ENCODE measurements at places on chromosomes 12 and 14.

GRCh38 chr14:55160989-55161388 is 30.4 kb downstream of the DLGAP5 start:
- DNase-seq, result no peak

DNA sequence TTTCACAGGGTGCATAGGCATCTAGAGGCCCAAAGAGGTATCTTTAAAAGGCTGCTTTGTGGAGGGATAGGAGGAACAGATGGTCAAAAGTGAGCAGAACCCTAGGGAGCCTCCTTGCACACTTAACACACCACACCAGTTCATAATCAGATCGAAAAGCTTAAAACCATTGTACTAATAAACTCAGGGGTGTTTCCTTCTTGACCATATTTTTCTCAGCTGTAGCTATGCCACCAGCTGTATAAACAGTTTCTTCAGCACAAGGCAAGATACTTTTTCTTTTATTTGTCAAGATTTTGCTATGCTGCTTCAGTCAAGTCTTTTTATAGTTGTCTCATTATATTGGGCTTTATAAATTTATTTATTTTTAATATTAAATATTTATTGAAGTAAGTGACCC is 88.7 kb downstream of the RIC8B start:
- DNase-seq, result no peak

- DNase-seq, result no peak
Measured at GRCh38 chr14:78240567-78240966, 70.4 kb downstream of the NRXN3 start.

GRCh38 chr12:10404798-10405197 is 4.8 kb downstream of the KLRC4 start:
- no peak for DNase-seq

DNA sequence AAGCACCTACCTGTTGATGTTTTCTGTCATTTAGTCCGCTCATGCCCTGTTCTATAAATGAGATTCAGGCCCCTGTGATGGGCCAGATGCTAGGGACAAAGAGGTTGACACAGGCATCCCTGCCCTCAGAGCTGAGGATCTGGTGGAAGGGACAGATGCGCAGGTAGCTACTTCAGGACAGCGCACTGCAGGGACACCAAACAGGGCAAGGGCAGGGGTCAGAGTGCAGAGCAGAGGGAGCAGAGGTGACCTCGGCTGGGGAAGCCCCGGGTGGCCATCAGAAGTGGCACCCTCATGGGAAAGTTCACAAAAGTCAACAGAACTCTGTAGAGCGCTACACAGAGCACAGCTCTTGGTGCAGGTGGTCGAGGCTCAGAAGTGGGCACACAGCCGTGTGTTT is 5.6 kb upstream of the PNMA1 start:
- no peak for DNase-seq

DNA sequence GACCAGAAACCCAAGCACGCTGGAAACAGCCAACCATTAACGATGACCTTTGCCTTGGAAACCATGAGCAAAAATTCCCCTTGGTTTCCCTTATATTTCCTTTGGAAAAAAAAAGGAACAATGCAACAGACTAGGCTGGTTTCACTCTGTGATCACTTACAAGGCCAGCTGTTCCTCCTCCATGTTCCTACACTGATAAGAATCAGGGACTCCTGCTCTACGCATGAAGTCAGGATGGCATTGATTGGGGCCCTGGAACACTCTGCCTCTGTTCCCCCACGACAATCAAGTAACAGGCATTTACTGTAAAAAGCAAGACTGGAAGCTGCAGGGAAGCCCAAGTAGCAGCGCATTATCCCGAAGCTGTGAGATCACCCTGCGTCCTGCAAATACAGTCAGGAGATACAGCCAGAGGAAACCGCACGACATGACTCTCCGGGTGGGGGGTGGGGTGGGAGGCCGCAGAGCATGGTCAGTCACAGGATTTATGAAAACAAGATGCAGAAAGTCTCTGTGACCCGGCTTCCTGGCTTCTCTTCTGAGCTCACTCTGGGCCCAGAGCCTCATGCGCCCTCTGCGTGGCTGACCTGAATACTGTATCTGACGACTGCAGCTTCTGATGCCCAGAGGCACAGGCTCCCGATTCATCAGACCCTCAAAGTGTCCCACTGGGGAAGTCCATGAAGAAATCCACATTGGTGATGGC is 31.1 kb downstream of the SSH1 start:
- no peak for DNase-seq

DNA sequence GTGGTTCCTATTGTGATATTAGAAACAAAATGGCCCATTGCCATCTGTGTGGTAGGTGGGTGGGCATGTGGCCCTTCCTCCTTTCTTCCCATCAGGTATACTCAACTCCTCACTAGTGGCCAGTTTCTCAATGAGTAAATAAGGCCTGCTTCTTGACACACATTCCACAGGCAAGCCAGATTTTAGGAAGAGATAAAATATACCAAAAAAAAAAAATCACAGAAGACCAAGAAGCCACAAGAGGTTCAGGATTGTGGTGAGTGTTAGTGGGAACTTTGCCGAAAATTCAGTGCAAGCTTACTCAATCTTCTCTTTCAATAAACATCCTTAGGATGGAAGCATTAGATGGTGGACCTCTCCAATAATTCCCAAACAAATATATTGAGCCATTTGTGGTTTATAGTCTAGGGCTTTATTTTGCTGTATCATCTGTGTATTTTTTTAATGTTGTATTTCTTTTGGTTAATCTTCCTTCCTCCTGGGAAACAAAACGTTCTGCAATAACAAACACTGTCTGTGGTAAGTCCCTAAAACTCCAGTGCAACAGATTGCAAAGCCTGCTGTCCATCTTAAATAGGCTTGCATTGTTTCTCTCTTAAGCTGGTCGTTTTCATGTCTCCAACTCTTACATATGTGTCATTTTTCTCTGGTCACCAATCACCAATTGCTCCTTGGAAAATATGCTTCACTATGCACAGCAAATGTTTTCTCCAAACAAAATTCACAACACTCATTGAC is 289.9 kb upstream of the KITLG start:
- DNase-seq, result no peak

Measured in epithelial cell of prostate (primary cell).